Right atrium auricular region (tissue), 2 donors: ENCODE measurements at places on chromosomes 12 and 14.

GRCh38 chr14:93073910-93074769 is 41.6 kb downstream of the ITPK1 start:
- DNase-seq: peak; percentile 74
- H3K27ac ChIP-seq: peak overlapping the region; percentile 62
- H3K27me3 ChIP-seq: no peaks in the 10 kb centered on the region
- H3K4me1 ChIP-seq: no peaks in the 10 kb centered on the region
- H3K36me3 ChIP-seq: no peaks in the 10 kb centered on the region
- H3K4me3 ChIP-seq: peak overlapping the region; percentile 9

DNA sequence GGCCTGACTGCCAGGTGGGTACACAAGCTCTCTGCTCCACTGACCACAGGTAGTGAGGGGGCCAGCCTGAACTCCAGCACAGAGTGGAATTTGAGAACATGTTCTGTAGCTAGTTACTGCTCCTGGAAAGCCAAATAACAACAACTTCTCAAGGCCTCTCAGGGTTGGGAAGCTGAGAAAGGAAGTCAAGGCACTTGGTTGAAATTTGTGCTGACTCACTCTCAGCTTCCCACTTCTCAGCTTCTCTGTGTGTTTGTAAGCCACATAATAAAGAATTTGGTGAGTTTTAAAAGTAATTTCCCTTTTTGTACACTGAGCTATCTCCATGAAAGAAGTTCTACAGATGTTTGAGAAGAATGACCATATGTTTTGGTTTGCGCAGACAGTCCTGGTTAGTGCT is 234.9 kb downstream of the KTN1 start:
- H3K4me1 ChIP-seq: no peaks in the 10 kb centered on the region
- H3K4me3 ChIP-seq: no peak overlapping the region
- H3K27ac ChIP-seq: no peak overlapping the region
- H3K27me3 ChIP-seq: no peaks in the 10 kb centered on the region

GRCh38 chr14:101780887-101781239 is 19.4 kb downstream of the PPP2R5C start:
- no peaks in the 10 kb centered on the region for H3K27me3 ChIP-seq
- no peak for DNase-seq
- H3K27ac ChIP-seq: peak overlapping the region; percentile 33
- H3K4me1 ChIP-seq: peaks cover 22% of the 10 kb centered on the region
- peak overlapping the region; percentile 50 for H3K4me3 ChIP-seq

- no peaks in the 10 kb centered on the region for H3K36me3 ChIP-seq
- DNase-seq: no peak
- no peaks in the 10 kb centered on the region for H3K27me3 ChIP-seq
Measured at GRCh38 chr14:78767436-78767835, 597.3 kb downstream of the NRXN3 start.

DNA sequence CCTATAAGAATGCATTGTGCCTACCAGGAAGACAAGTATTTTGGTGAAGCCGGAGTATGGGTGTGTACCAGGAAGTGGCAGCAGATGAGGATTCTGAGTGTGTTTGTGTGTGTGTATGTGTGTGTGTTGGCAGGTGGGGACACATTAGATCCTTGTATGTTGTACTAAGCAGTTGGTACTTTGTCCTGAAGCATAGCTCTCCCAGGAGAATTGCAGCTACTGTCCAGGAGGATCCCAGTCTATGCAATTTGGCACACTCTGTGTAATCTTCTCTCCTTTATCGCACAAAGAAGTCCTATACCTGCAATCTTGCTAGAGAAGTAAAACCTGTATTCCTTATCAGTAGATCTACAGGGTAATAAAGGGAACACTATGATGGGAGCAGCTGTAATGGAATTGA is 276.5 kb downstream of the PAWR start:
- peaks cover 3% of the 10 kb centered on the region for H3K4me1 ChIP-seq
- no peaks in the 10 kb centered on the region for H3K27me3 ChIP-seq
- no peak for DNase-seq
- no peaks in the 10 kb centered on the region for H3K36me3 ChIP-seq

DNA sequence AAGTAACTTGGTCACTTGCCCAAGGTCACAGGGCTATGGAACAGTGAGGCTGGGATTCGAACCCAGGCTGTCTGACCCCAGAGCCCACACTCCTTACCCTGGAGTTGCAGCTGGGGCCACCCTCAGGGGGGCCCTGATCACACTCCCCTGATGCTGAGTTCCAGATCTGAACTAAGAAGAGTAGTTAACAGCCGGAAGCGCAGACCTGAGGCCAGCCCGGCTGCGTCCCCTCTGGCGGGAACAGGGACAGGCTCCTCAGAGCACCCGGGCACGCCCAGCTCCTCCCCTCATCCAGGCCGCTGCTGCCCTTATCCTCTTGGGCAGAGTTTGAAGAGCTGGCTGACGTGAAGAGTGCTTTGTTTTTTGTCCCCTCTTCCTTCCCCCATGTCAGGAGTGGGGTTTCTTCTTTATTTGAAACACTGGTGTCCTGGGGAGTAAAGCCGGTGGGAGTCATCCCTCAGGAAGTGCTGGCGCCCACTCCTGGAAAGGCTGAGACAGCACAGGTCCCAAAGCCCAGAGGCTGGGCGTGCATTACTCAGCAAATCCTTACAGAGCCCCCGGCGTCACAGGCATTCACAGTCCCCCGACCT is 8.7 kb downstream of the PHB2 start:
- H3K4me1 ChIP-seq: peaks cover 51% of the 10 kb centered on the region
- no peak overlapping the region for H3K4me3 ChIP-seq
- DNase-seq: peak; percentile 86
- H3K27me3 ChIP-seq: no peaks in the 10 kb centered on the region

- H3K4me1 ChIP-seq: no peaks in the 10 kb centered on the region
- no peak overlapping the region for H3K4me3 ChIP-seq
- H3K36me3 ChIP-seq: no peaks in the 10 kb centered on the region
- no peak overlapping the region for H3K27ac ChIP-seq
- no peaks in the 10 kb centered on the region for H3K27me3 ChIP-seq
- DNase-seq: no peak
Measured at GRCh38 chr14:46063872-46064271, 587.7 kb downstream of the RPL10L start.

DNA sequence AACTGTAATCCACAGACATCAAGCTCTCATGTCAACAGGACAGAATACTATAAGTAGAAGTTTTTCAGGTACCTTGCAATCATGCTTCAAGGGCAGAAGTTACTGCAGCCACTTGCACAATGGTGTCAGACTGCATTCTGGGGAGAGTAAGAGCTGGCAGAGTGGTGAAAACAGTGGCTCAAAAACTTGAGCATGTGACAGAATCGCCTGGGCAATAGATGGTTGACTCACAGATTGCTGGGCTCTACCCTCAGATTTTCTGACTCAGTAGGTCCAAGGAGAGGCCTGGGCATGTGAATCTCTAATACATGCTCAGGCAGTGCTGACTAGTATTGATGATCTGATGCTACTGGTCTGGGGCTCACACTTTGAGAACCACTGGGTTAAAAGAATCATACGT is 187.8 kb downstream of the TBX5 start:
- H3K27ac ChIP-seq: no peak overlapping the region
- no peak overlapping the region for H3K4me3 ChIP-seq
- H3K36me3 ChIP-seq: no peaks in the 10 kb centered on the region

GRCh38 chr14:102764220-102764671 is 13.0 kb upstream of the TRAF3 start:
- no peaks in the 10 kb centered on the region for H3K36me3 ChIP-seq
- no peak for DNase-seq
- no peak overlapping the region for H3K27ac ChIP-seq
- no peak overlapping the region for H3K4me3 ChIP-seq
- H3K4me1 ChIP-seq: peaks cover 6% of the 10 kb centered on the region

GRCh38 chr12:52439845-52440244 is 5.7 kb upstream of the KRT75 start:
- no peaks in the 10 kb centered on the region for H3K27me3 ChIP-seq
- no peak overlapping the region for H3K4me3 ChIP-seq
- no peaks in the 10 kb centered on the region for H3K4me1 ChIP-seq
- no peak for DNase-seq
- H3K27ac ChIP-seq: no peak overlapping the region
